ENCODE measurements at places on chromosomes 7 and 10. TPM values are rescaled to one million over a fixed set of nuclear protein-coding genes. Genes with fewer than 3 reads are reported as not detected.

GRCh38 chr10:5499493-5500140, at the start of gene CALML5:
Gene CALML5, minus strand, starts transcription at chr10:5499570. Its CDS starts 132 bp downstream, at chr10:5499438.
- no peaks in the 10 kb centered on the region for H3K36me3 ChIP-seq
- no peak within 1 kb of the TSS for H3K4me3 ChIP-seq
- H3K4me1 ChIP-seq: no peaks in the 10 kb centered on the region
- no peak for DNase-seq

GRCh38 chr7:38327637-38328036, 54.2 kb upstream of the TARP start:
- no peaks in the 10 kb centered on the region for H3K27me3 ChIP-seq
- H3K27ac ChIP-seq: no peak overlapping the region
- no peak for DNase-seq
- H3K4me1 ChIP-seq: peaks cover 34% of the 10 kb centered on the region

GRCh38 chr10:100710151-100710871, 35.1 kb upstream of the PAX2 start:
- DNase-seq: no peak
- no peak overlapping the region for H3K4me3 ChIP-seq
- H3K27ac ChIP-seq: no peak overlapping the region
- H3K4me1 ChIP-seq: peaks cover 3% of the 10 kb centered on the region

DNA sequence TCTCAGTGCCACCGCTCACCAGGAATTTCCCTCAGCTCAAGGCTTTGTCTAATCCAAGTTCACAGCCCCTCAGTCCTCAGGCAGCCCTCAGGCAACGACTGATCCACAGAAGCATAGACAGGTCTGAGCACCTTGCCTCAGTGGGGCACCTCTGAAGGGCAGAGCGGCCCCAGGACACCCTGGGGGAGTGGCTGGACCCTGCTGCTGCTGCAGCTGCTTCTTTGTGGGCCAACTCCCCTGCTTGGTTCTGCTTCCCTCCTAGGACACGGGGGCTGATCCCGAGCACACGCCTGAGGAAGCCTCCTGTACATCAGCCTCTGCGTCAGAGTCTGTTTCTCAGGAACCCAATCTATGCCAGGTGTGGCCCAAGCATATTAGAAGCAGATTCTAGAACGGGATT, 16.2 kb downstream of the CUZD1 start:
- DNase-seq: no peak
- no peaks in the 10 kb centered on the region for H3K4me1 ChIP-seq
- H3K4me3 ChIP-seq: no peak overlapping the region

Gene FAM24B
- total RNA-seq: 12.1 TPM

DNA sequence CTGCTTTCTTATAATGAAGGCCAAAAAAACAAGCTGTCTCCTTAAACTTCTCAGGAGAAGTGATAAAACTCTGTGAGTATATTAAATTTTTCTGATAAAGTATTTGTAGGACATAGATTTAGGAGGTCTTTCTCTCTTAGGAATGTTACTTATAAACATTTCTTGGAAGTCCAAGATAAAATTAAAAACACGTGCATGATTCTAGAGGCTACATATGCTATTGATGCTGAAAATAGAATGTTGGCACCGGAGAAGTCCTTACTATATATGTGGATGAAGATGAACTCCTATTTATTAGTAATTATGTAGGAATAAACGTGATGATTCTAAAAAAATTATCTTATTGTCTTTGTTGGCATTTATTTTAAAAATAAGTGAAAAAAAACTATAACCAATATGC, 241.3 kb upstream of the LRRTM3 start:
- no peaks in the 10 kb centered on the region for H3K36me3 ChIP-seq
- no peaks in the 10 kb centered on the region for H3K27me3 ChIP-seq
- DNase-seq: no peak
- H3K4me3 ChIP-seq: no peak overlapping the region
- H3K4me1 ChIP-seq: no peaks in the 10 kb centered on the region

Gene GARIN1A
- 0.48 TPM for total RNA-seq

Gene AEBP1
- total RNA-seq: 4.8 TPM

Gene ACSM6
- not detected for total RNA-seq

DNA sequence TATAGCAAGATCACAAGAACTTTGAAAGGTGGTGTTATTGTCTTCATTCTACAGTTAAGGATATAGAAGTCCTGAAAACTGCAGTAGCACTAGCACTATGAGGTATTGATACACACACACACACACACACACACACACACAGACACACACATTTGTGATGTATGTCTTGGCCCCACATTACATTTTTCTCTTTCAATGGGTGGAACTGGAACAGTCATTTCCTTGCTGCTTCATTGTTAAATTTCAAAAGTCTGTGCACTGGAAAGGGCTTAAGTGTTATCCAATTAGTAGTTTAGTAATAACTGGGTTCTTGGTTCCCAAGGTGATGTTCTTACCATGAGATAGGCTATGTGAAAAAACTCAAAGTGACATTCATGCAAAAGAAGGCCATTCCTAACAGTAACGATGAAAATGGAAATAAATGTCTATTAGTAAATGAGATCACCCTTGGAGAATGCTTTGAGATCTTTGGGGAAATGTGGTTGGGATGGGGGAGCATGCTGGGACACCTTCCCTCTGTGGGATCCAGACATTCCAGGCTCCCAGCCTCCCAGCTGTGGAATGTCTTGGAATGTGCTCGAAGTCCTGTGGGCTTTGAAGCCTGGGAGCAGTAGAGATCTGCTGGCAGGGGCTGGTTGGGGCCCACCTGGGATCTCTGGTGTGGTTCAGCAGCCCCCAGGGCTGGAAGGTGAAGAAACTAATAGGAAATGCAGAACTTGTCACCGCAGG, 37.4 kb upstream of the CALD1 start:
- H3K4me3 ChIP-seq: no peak overlapping the region
- no peak for DNase-seq
- H3K27ac ChIP-seq: no peak overlapping the region
- H3K36me3 ChIP-seq: no peaks in the 10 kb centered on the region
- H3K4me1 ChIP-seq: peaks cover 14% of the 10 kb centered on the region

GRCh38 chr7:116652793-116653192, 19.2 kb upstream of the MET start:
- no peaks in the 10 kb centered on the region for H3K4me1 ChIP-seq
- no peaks in the 10 kb centered on the region for H3K36me3 ChIP-seq
- H3K27me3 ChIP-seq: peaks cover 12% of the 10 kb centered on the region
- H3K27ac ChIP-seq: no peak overlapping the region
- DNase-seq: no peak
- no peak overlapping the region for H3K4me3 ChIP-seq

GRCh38 chr7:33692956-33693355, 212.4 kb upstream of the BMPER start:
- no peak for DNase-seq
- H3K4me3 ChIP-seq: no peak overlapping the region
- no peak overlapping the region for H3K27ac ChIP-seq
- no peaks in the 10 kb centered on the region for H3K4me1 ChIP-seq
- no peaks in the 10 kb centered on the region for H3K36me3 ChIP-seq
- no peaks in the 10 kb centered on the region for H3K27me3 ChIP-seq

GRCh38 chr7:26685606-26686005, 178.8 kb downstream of the SKAP2 start:
- peaks cover 4% of the 10 kb centered on the region for H3K4me1 ChIP-seq
- no peak overlapping the region for H3K27ac ChIP-seq
- peaks cover 37% of the 10 kb centered on the region for H3K27me3 ChIP-seq
- no peaks in the 10 kb centered on the region for H3K36me3 ChIP-seq
- no peak for DNase-seq
- H3K4me3 ChIP-seq: no peak overlapping the region

- H3K36me3 ChIP-seq: peaks cover 1% of the 10 kb centered on the region
- H3K27ac ChIP-seq: peak overlapping the region; percentile 57
- DNase-seq: no peak
Observed at GRCh38 chr10:102994531-102995295, 76.6 kb downstream of the CNNM2 start.

Data from activated CD4-positive, alpha-beta T cell treated with anti-CD3 and anti-CD28 coated beads, Interleukin-2, amount 10 ng/mL, durations not matched to agents 7 days and 5 days (primary cell).